ENCODE measurements at places on chromosomes 6 and 20.

DNA sequence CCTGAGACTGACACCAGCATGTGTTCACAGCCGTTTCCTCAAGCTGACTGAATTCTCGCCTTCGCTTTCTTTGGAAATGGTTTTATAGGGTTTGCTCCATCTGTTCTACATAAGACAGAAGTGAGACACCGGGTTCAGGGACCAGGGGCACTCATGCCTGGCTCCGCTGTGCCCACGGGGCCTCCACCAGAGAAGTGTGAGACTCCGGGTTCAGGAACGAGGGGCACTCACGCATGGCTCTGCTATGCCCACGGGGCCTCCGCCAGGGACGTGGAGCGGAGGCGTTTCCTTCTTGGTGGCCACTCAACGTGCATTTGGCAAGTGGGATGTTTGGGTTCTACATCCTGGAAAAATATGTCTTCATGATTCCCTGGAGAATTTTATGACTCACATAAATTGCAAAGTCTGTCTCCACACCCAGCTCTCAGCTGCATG, 106.6 kb downstream of the RNASET2 start:
- DNase-seq = no peak

DNA sequence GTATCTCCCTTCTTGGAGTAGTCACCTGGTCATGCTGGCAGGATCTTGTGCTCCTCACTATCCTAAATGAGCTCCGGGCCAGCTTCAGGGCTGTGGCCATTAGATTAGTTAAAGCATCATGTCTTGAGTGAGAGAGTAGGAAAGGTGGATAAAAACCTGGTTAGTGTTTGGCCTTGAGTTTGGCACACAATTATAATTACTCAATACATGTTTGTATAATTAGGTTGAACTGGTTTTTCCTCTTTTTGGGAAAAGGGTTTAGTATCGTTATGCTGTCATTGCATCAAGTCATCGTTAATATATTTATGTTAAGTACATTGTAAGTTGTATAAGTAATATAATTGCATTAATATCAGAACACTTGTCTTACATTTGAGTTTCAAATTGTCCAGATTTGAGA, 126.3 kb downstream of the CDKAL1 start:
- no peak for DNase-seq

- DNase-seq = no peak
Measured at GRCh38 chr6:23096876-23097275, 527.5 kb downstream of the HDGFL1 start.

DNA sequence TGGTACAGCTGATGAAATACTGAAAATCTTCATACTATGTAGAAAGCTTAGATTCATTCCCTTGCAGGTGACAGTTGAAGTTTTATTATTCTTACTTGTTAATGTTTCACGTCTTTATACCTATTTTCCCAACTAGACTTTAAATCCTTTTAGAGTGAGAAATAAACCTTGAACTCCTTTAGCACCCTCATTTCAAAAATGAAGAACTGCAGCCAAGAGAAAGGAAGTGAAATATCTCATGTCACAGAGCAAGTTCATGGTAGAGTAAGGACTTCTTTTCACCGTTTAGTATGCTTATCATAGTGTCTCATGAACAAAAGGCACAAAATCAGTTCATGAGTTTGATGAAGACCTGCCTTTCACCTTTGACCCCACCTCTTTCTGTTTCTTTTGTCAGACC, 38.5 kb downstream of the ORC3 start:
- no peak for DNase-seq

- DNase-seq = no peak
Measured at GRCh38 chr6:34771727-34772126, 14.4 kb downstream of the SNRPC start.

DNA sequence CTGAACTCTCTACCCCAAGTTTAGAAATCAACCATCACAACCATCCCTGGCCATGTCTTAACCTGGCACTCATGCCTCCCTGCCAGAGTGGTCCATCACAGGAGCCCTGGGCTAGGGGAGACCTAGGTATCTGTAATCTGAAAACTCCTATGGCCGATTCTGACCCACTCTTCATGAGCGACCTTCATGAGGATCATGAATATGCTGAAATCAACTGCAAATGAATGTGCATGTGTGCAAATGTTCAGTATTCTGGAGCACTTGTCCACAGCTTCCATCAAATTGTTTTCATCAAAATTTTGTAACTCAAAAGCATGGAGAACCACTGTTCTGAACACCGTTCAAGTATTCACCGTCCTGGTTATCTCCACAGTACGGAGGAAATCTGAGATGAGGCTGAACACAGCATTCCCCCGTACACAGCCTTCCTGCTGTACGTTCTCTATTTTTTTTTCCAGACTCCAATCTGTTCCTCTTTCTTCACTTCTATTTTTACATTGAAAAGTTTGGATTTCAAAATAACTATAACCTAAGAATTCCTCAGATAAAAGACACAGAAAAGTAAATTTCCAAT, 17.7 kb downstream of the METTL24 start:
- no peak for DNase-seq

- no peak for DNase-seq
Measured at GRCh38 chr6:149696901-149697300, 21.0 kb downstream of the LATS1 start.

DNA sequence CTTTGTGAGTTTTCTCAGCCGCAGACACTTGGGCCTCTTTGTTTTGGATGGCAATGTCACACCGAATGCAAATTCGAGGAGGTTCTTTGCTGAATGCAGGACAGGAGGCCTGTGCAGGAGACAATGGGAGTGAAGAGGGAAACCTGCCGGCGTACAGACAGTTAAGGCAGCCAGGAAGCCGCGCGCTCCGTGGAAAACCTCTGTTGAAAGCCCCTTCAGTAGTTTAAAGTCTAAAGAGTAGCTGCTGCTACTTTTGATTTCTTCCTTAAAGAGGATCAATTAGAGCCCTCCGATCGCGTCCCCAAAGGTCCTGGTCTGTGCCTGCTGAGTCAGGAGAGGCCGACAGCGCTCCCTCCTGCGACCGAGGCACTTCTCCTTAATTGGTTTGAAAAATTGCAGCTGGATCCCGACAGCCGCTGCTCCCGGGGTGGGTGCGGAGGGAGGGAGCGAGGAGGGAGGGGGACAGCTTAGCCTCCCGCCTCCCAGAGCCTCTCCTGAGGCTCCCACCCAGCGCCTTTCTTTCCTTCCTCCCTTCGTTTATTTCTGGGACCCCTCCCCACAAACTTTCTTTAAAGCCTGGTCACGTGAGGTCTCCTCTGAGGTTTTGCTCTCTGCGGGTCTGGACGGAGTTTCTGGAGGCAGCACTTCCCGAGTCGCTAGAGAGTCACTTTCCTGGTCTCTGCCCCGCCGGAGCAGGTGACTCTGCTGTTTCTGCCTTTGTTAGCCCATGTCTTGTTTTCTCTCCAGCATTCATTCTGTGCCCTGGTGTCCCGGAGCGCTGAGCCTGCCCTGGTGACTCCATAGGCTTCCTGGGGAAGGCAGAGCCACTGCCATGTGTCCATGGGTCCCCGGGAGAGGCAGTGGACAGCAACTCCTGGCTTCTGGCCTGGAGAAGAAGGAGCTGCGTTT, 22.3 kb upstream of the RPP40 start:
- DNase-seq = peak; percentile 35

GRCh38 chr6:56168596-56168995, 78.8 kb downstream of the COL21A1 start:
- DNase-seq = no peak

GRCh38 chr6:154969796-154970195, 25.3 kb upstream of the TIAM2 start:
- DNase-seq = no peak

GRCh38 chr6:167805349-167806060, 21.2 kb upstream of the AFDN start:
- no peak for DNase-seq

DNA sequence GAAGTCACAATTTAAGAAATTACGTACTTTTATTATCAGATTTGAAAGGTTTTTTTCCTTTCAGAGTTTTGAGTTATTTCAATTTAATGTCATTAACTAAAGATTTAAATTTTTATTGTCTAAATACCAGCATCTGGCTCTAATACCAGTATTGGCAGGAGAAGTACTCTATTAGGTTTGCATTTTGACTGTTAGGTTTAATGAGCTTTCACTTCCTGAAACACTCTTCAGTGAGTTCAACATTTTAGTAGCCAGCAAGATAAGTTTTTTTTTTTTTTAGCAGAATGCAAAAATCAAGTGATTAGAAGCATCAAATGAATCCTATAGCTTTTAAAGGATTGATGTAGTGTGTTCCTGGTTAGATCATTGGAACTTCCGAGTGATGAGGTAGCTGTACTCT, 34.0 kb upstream of the SCGN start:
- DNase-seq = no peak

DNA sequence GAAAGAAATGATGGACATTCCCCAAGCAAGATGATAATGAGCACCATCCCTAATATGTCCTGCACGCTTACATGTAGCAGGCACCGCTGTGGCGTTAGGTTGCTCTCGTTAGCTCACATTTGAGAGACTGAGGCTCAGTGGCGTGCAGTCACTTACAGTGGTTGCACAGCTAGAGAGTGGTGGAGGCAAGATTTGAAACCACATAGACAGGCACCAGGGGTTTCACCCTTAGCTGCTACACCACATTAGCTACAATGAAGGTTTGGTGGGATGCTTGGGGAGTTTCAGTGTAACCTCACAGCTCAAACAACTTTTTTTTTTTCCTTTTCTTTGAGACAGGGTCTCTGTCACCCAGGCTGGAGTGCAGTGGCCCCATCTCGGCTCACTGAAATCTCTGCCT, 3.7 kb downstream of the COX4I2 start:
- DNase-seq = no peak

DNA sequence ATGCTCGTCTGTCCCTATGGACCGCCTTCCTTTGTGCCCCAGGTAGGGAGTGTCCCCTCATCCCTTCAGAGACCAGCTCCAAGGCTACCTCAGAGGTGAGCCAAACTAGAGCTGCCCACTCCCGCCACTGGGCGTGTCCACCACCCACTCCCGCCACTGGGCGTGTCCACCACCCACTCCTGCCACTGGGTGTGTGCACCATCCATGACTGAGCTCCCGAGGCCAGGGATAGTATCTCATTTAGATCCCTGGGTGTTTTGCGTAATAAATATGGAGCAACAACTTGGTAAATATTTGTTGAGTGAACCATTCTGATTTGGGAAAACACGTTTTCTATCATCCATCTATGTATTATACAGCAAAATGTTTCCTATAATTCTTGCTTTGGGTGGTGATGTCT, 68.8 kb downstream of the ZBTB2 start:
- DNase-seq = no peak

GRCh38 chr20:45229264-45230056, 8.3 kb downstream of the SEMG2 start:
- DNase-seq = no peak

DNA sequence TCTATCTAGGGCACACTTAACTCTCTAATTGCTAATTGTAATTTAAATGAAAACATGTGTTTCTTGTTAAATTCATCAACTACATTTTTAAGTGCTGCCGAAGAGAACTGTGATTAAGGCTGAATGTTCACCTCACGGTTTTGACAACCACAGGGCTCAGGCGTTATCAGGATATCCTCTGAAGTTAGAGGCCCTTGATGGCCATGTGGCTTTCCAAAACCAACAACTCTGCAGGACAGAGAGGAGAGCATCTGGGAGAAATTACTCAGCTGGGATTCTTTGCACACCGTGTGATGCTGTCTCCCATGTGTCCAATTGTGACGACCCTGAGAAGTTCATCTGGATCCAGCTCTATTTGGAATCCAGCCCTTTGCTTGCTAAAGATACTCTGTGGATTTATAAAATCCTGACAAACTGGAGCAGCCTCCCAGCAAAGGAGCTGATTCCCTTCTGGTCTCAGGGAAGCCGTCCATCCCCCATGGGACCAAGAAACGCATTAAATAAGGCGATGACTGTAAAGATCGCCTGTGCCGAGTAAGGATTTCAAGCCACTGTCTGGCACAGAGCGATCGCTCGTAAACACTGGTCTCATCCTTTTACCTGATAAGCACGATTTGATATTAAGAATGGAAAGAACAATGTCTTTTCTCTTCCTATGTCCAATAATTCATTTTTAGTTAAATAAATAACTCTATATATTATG, 401.1 kb downstream of the CD83 start:
- DNase-seq = no peak

DNA sequence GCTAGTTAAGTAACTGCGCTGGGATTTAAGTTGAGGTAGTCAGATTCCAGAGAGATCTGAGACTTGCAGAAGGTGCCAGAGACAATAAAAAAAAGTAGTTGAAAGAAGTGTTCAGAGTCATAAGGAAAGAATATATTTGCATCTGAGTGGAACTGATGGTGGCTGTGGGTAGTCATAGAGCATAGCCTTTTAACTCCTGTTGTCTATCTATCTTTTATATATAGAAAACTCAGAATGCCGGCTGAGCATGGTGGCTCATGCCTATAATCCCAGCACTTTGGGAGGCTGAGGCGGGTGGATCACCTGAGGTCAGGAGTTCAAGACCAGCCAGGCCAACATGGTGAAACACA, 62.0 kb downstream of the CARMIL1 start:
- DNase-seq = no peak

GRCh38 chr20:61849376-61849775, 216.3 kb downstream of the TAF4 start:
- no peak for DNase-seq

DNA sequence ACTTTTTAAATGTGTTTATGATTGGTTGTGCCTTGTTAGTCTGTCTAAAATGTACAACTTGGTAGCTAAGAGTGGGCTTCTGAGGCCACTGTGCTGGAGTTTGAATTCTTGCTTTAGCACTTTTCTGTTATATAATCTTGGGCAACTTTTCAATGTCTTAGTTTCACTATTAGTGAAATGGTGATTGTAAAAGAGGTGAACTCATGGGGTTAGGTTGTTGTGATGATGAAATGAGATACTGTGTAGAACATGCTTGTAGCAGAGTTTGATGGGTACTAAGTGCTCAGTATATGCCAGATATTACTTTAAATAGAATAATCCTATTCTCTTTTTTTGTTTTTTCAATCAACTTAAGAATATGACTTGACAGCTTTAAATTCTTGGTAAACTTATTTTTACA, 624.7 kb downstream of the CD109 start:
- no peak for DNase-seq

DNA sequence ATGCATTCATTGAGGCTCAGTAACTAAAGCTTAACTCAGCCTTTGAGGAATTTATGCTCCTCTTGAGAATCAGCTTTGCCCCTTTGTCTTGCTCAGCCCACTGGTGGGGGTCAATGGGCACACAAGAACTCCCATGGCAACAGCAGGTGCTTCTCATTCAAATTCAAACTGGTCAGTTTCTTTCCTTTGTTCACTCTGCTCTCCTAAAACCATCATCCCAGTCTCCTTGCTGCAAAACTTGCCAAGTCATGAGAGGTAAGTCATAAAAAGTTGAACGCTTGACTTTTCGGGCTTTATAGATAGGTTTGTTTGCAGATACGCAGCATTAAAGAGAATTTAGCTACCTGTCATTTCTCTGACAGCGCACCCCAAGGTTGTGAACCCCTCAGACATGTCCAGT, 146.8 kb downstream of the TFAP2A start:
- DNase-seq = no peak

Measured in substantia nigra (tissue), 51 donors.